ENCODE measurements at places on chromosomes 7 and 10.

DNA sequence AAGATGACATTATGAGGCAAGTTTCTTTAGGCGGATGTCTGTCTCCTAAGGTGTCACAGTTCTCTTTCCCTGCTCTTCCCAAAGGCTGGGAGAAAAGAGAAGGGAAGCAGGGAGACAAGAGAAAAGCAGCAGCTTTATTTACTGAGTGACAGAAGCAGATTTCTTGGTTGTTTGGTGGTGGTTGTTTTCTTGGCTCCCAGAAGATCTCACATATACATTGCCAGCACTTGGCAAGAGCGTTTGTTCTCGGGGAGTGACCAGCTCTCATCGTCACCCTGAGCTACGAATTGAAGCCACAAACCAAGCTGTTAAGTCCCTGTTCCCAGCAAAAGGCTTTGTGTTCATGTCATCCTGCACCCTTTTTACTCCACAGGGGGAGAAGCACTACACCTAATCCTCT lies 11.4 kb downstream of the CDHR3 start:
- no peak for DNase-seq

GRCh38 chr10:6047847-6048246 lies 14.3 kb downstream of the IL2RA start:
- DNase-seq = no peak

- DNase-seq = no peak
These were observed 369.7 kb downstream of the PLXNA4 start for GRCh38 chr7:132206594-132206993.

- no peak for DNase-seq
These were observed 45.9 kb upstream of the KLF6 start for GRCh38 chr10:3830946-3831345.

DNA sequence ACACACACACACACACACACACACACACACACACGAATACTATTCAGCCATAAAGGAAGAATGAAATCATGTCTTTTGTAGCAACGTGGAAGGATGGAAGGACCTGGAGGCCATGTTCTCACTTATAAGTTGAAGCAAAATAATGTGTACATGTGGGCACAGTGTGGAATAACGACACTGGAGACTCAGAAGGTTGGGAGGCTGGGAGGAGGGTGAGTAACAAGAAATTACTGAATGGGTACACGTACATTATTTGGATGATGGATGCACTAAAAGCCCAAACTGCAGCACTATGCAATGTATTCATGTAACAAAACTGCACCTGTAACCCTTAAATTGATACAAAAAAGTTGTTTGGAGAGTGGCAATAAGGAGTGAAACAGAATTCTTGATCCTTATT lies 32.1 kb downstream of the KMT2C start:
- DNase-seq = no peak

DNA sequence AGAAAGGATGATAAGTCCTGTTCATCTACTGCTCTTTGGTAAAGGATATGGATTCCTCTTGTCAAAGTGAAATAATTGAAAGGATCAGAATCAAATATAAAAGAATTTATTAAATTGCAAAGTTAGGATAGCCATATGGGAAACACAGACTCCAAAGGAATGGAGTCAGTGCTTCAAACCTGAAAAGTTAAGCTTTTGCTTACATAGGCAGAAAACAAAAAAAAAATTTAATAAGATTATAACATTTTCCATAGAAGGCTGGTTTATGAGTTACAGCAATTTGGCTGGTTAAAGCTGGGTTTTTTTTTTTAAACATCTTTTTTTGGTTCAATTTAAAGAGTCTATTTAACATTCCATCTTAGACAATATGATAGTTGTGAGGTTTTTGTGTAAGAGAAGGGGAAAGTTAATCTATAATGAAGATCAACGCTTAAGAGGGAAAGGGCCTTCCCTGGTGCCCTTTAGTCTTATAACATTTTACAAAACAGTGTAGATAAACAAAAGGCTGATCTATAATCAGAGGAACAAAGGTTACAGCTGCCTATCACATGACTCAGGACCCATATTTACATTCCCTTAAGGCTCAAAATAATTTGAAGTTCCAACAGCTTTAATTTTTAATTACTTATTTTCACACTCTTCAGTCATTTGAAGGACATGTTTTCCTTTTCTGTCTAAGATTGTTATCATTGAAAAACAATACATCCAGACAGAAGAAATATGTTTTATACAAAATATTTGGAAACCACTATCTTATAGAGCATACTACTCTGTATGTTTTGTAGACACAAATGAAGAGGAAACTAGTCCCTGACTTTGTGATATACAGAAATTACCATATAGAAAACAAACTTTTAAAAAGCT lies 234.3 kb upstream of the MBL2 start:
- DNase-seq = no peak

DNA sequence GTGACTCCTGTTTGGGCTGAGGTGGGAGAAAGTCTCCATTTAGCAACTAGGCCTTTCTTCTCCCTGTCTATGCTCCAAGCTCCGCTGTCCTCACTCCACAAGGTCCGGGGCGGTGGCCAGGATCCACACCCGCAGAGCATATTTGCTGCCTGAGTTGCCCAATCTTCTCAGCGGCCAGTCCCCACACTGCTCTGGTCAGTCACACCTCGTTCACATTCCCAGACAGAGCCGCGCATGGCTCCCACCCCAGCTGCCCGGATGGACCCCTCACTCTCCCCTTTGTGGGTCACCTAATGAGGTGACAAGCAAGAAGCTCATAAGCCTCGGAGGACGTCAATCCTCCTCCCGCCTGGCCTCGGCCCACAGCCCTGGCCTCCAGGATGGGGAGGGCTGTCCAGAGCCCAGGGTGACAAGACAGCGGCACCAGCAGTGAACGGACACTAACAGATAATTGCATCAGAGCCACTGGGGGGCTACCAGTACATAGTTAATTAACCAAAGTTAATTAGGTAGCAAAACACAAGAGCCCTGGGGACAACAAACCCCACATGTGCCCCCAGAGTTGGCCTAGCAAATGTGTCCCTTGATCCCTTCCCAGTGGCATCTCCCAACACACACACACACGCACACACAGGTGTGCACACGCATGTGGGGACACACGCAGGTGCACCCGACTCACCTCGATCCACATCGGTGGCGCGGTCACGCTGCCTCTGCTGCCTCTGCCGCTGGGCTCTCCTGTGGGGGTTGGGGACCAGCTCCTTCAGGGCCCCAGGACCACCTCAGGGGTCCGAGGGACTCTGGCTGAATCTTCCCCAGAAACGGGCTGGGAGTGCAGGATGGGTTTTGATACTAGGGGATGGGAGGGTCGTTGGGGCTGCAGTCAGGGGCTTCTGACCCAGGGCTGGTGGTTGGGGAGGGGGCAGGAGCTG lies 11.8 kb downstream of the EPHA1 start:
- no peak for DNase-seq

GRCh38 chr10:53209944-53210611 lies 437.5 kb upstream of the MBL2 start:
- DNase-seq = no peak

GRCh38 chr7:129295015-129295423 lies 70.2 kb downstream of the AHCYL2 start:
- no peak for DNase-seq

DNA sequence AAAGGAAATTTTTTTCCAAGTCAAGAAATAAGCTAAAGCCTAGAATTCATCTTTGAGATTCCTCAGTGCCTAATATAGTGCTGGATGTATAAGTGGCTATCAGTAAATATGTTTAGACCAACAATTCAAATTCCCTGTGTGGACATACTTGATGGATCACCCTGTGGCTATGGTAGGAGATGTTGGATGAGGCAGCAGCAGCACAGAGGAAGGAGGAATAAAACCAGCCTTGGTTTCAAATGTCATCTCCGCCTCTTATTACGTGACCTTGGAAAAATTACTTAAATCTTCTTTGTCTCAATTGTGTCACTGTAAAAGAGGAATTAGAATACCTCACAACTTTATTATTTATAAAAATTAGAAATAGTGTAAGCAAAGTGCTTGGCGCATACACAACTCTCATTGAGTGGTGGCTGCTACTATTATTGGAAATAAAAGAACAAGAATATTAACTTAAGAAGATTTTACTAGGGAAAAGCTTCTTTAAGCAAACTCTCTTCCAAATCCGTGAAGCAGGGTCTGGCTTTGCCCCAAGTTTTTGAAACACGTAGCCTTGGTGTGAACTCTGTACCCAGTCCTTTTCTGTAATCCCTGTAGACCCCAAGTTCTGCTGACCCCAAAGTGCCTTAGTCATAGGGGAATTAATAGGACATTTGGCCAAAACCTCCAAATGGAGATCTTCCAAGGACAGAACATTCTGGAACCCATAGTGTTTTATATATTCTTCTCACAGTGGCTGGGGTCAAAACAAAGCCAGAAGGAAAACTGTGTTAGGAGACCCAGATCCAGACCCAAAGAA lies 283.8 kb downstream of the PTEN start:
- peak; percentile 48 for DNase-seq
